Amniotic stem cell (primary cell): ENCODE measurements at places on chromosomes 7 and 10.

DNA sequence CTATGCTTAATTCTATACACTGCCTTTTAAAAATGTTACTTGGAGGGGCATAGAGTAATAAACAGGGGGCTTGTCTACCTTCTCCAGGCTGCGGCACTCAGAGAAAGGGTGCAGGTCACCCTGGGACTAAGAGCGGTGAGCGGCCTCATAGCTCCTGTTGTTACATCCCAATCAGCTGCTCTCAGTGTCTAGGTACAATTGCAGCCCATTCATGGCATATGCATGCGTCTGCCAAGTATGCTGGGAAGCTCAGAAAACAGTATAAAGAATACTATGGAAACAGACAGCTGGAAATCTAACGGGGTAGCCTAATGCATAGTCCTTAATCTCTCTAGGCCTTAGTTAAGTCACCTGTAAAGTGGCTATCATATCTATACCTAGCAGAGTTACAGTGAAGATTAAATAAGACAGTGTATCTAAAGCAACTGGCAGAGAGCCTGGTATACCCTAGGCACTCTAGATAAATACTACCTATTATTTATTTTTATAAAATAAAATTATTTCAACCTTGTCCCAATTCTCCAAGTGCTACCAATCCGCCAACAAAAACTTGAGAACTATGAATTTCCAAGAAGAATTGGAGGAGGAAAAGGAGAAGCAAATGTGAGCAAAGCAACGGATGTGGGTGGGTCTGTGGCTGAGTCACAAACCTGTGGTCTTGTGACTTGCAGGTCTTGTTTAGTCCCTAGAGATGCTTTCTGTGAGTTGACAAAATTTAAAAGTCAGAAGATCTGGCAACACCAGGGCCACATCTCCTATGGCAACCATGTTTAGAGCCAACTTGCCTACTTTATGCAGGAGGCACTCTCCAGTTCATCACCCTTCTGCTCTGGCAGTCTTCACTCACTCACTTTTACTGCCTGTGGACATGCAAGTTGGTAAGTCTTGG, 183.0 kb downstream of the RAPGEF5 start:
- DNase-seq = no peak

DNA sequence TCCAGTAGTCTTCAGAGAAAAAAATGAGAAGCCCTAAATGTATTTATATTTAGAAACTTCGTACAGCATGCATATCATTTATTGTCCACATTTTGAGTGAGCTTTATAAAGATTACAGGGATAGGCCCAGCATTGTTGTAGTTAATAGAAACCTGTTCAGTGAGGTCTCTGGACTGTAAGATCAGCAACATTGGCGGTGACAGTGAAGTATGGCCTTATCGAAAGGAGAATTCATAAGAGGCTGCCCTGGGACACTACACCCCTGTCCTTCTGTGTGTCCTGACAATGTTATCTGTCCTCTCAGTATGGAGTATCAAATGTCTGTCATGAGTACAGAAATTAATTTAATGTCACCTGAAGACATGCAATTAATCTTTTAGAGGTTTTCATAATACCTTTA, 57.2 kb downstream of the SHH start:
- no peak for DNase-seq

DNA sequence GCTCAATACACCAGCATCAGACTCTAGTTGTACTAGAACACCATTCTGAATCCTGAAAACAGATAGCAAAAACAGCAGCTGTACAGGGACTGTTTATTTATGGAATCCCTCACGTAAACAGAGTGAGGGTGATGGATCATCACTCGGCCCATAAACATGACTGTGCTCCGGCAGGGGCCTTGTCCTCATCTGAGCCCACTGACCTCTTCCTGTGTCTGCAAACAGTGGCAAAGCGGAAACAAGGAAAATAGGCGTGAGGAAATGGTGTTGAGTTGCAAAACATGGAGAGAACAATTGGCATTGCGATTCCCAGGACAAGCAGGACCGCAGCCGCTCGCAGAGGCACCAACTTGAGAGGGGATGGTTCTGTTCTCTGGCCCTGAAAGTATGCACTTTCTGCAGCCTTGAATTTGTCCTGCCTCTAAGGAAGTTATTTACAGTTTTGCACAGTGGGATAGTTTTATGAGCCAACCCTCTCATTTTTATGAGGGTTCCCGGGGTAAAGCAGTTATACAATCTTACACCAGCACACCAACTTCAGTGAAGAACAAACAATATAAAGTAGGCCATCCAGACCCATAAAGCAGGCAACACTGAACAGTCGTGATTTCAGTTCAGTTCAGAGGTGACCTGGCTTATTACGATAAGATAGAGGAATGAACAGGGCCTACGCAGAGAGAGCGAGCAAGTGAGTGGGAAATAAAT, 248.0 kb upstream of the FZD8 start:
- no peak for DNase-seq

- DNase-seq = no peak
Measured at GRCh38 chr7:5419539-5420066, 4.0 kb downstream of the TNRC18 start.

DNA sequence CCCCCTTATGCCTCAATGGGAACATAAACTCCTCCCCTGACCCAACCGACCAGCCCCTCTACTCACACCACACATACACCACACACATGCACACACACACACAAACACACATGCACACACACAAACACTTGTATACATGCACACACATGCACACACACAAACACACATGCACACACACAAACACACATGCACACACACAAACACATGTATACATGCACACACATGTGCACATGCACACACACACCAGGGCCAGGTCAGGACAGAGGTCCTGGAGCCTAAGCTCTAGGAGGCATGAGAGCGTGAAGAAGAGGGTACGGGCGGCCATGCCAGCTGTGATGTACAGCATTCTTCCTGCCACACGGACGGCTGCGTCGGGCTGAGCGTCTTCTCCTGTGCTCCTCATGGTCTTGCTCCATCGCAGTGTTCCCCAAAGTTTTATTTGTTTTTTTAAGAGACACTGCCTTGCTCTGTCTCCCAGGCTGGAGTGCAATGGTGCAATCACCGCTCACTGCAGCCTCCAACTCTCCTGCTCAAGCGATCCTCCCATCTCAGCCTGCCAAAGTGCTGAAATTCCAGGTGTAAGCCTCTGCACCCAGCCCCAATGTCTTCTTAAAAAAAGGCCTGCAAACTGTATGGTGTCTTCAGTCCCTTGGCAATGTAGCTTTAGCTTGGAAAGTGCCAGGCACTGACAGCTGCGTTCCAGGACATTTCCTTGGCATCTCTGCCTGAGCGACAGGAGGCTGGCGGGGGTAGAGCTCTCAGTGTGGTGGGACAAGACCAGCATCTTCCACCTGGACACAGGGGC, 38.8 kb upstream of the INPP5A start:
- DNase-seq = no peak

GRCh38 chr10:77608281-77608680, 29.3 kb downstream of the KCNMA1 start:
- DNase-seq = no peak

DNA sequence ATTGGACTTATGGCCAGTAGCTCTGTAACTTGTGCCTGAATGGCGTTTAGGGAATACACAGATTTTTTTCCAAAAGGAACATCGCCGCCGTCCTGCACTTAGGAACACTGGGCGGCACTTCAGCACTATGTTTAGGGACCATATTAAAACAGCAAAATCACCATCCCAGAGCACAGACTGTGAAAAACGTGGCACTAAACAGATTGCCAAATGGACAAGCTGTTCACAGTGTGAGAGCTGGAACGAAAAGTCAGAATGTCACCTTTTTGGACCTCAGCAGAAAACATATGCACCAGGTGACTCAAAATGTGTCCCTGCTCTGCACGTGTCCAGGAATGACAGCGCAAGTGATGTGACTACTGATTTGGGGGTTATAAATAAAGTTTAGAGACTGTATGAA, 87.9 kb downstream of the ODAD2 start:
- no peak for DNase-seq

DNA sequence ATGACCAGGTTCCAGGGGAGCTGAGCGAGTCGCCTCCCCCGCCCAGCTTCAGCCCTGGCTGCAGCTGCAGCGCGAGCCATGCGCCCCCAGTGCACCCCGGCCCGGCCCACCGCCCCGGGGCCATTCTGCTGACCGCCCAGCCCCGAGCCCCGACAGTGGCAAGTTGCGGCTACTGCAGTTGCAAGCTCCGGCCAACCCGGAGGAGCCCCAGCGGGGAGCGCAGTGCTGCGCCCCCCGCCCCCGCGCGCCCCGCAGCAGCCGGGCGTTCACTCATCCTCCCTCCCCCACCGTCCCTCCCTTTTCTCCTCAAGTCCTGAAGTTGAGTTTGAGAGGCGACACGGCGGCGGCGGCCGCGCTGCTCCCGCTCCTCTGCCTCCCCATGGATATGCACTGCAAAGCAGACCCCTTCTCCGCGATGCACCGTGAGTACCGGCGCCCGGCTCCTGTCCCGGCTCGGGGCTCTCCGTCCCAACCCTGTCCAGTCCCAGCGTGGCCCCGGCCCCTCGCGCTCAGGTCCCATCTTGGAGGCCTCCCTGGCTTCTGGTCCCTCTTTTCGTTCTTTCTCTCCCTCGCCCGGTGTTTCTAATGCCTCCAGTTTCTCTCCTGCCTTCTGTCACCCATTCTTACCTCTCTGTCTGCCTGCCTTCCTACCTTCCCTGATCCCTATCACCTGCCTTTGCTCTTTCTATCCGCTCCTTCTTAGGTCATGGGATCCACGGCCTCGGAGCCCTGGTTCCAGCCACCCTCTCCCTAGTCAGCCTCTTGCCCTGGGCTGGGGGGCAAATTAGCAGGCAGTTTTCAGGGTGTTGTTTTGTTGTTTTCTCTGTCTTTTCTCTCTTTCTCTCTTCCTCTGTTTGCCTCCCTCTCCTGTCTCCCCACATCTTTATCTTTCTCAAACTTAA, 751 bp downstream of the PAX2 start:
- no peak for DNase-seq

- DNase-seq = no peak
Measured at GRCh38 chr10:76305930-76306615, 874.6 kb downstream of the LRMDA start.

DNA sequence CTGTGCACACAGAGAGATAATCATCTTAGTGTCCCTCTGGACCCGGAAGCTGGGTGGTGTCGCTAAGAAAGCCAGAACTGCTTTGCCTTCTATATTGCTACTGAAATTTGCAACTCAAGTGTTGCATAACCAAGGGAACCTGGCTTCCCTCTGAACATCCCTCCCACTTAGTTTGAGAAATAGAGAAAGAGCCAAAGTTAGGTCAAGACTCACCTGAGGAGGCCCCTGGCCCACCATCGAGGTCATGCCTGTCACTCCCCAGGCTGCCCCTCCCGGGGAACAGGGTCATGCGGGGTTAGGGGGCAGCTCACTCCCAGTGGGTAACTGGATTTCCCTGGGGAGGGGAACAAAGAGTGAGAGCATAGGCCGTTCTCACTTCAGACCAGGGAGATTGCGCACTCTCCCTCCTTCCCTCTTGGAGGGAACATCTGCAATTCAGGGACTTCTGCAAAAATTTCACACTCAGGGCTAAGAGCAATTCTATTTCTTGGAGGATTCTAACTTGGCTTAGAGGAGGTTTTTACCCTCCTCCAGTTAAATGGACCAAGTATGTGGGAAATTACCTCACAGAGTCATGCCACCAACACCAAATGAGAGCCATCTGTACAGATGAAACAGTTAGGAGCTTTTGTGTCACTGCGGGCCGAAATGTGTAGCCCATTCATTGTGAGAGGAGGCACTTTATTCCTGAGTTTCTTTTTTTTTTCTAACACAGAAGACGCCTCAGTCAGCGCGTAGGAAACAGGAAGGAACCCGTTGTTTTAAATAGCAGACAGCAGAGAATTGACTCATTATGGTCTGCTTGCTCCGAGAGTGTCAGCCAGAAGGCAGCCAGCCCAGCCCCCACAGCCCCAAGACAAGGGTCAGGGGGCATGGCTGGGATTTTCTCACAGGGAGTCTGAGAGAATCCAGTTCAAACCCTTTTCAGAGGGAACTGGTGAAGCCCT, 221.3 kb downstream of the ARHGAP12 start:
- DNase-seq = peak; percentile 14

DNA sequence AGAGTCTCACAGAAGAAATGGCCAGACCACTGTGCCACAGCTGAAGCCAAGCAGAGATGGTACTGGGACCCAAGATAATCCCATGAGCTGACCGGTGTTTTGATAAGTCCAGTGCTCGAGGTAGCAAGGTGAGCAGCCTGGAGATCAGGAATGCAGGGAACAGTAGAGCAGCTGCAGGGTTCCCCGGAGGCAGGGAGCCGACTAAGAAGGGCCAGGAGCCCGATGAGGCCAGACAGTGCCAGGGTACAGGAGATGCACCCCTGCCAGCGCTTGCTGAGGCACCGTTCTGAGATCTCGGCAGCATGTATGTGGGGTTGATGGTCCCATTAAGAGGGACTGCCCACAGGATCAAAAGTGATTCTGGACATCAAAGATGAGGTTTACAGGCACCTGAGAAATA, 47.1 kb downstream of the VSTM4 start:
- DNase-seq = no peak

GRCh38 chr7:126856691-126857291, 395.9 kb downstream of the GRM8 start:
- DNase-seq = no peak

DNA sequence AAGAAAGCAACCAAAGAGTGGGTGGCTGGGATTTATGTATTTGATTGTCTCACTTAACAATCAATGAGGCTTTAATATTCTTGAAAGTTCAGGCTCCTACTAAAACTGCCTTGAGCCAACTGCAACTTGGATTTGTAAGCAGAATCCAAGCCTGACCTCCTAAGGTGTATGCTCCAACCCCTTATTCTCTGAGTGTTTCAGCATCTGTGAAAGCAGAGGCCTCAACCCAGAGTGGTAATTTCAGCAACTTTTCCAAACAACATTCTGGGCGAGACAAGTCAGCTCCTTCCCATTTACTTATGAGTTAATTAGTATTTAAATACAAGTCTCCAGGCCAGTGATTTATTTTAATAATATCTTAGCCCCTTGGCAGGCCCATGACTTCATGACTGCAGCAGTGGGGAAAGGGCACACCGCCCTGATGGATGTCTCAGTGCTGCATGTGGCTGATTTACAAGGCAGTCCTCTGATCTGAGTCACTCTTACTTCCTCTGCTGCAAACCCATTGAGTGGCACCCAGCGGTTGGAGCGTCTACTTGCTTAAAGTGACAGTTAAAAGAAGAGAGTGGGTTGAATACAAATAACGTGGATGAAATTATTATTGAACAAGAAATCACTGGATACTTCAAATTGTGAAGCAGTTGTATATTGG, 209.1 kb downstream of the TRIL start:
- DNase-seq = no peak

- no peak for DNase-seq
Measured at GRCh38 chr10:107616463-107617410, 452.2 kb upstream of the SORCS1 start.

GRCh38 chr10:104321725-104322415, 16.4 kb downstream of the ITPRIP start:
- no peak for DNase-seq
